ENCODE measurements at places on chromosomes 3 and 15.

GRCh38 chr3:190086191-190086590 lies 34.5 kb downstream of the P3H2 start:
- no peak for DNase-seq

DNA sequence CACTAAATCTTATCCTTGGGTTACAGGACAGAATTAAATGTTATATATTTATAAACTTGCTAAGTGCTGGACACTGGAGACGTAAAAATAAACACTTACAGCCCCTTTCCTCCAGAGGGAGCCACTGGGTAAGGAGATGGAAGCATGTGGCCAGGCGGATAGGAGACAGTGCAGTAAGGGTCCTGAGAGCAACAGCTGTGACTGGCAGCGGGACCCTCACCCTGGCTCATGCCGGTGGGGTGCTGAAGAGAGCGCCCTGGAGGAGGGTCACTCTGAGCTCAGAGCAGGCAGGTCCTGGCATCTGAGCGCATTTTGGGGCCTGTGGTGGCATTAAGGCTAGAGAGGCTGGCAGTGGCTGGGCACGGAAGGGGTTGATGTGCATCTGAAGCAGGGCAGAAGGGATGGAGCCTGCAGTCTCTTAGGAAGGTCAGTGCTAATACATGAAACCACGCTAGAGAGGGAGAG lies 16.0 kb downstream of the SEC61A1 start:
- no peak for DNase-seq

DNA sequence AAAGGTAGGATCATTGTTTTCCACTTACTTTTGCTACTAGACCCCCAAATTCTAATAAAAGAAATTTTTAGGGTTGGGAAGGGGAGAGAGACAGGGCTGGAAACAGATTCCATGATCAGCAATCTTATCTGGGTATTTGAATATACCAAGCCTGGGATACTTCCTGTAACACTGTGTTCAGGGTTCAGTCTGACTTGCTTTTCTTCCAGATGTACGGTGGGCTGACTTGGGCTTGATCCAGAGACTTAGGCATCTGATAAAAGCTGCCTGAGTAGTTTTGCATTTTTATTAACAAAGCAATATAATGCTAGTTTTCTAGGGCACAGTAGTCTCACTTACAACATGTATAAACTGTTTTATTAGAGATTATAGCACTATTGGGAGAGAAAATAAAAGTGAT lies 49.2 kb downstream of the KCNMB2 start:
- no peak for DNase-seq

GRCh38 chr3:77096145-77096544 lies 56.2 kb downstream of the ROBO2 start:
- DNase-seq: no peak

GRCh38 chr3:177382944-177383343 lies 185.7 kb upstream of the TBL1XR1 start:
- no peak for DNase-seq

GRCh38 chr15:69185706-69186105 lies 25.3 kb downstream of the GLCE start:
- no peak for DNase-seq

DNA sequence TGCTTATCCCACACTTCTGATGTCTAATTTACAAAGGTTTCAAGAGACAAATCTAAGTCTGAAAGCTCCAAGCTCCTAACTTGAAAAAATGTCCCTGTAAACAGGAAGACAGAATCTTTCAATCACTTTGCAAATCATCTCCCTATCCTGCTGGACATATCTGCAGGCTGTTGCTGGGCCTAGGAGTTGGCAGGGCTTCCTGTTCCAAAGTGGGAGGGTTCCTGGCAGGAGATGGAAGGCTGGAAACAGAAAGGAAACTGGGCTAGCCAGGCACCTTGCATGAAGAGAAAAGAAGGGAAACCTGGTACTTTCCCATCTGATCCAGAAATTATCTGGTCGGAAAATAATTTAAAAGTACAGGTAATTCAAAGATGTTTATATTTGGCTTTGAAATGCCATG lies 227.3 kb upstream of the IL12A start:
- no peak for DNase-seq

DNA sequence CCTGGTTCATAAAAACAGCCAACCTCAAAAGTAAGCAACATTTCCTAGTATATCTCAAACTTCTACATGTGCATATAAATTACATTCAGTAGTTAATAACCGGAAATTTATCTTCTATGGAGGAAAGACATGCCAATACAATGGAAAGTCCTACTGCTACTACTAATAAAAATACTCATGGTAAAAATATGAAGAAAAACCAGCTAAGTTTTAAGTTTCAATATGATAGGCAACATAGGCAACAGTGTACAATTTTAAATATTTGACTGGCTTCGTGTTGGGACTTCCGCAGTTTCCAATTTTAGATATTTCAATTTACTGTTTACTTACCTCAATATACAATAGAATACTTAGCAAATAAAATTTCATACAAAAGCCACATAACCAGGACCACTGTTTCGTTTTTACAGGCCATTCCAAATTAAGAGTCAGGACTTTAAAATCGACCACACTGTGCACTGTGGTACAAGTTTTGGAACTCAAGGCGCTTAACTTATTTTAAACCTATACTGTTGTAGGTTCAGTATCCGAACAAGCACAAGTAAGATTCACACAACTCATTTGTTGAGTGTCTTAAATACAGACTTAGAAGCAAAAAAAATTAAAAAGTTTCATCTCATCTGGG lies 2.9 kb downstream of the NAA50 start:
- no peak for DNase-seq

DNA sequence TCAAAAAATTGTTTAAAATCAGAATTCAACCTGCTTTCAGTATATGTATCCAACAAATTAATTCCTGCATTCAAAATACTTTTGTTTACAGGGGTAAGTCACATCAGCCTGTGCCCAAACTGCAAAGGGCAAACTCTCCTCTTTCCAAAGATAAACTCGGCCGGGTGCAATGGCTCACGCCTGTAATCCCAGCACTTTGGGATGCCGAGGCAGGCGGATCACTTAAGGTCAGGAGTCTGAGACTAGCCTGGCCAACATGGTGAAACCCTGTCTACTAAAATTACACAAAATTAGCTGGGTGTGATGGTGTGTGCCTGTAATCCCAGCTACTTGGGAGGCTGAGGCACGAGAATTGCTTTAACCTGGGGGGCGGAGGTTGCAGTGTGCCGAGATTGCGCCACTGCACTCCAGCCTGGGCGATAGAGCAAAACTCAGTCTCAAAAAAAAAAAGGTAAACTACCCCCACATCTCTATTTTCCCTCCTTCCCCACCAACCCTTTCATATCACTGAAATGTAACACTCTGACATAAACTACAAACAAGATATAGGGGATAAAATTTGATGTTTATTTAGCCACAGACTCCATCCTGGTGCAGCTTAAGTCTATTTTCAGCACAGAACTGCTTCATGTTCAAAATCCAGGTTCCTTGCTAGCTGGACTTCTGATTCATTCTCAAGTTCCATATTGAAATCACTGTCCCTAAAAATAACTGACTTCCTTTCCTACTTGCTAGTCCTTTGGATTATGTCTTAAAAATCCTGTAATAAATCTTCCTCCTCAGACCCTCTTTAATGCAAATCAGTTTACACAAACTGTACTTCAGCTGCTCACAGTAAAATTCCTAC lies 15.4 kb downstream of the UBP1 start:
- DNase-seq: no peak

DNA sequence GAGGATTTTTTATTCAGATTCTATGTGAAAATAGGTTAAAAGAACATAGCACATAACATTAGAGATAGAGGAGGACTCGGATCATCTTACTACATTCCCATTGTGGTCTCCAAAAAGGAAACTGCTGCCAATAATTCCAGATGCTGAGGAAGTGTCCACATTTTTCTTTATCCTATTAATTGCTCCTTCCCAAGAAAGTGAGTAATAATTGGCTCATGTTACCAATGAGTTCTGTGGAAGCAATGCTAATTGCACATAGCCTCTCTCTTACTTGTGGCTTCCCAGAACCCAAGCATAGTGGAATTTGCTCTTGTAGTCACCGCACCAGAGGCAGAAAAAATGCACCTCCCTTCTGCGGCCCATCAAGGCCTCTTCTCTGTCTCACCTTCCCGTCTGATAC lies 208.4 kb downstream of the PLOD2 start:
- no peak for DNase-seq

Measured in left renal cortex interstitium (tissue), 4 donors.